ENCODE measurements at places on chromosomes 12 and 14.

- no peak for DNase-seq
Measured at GRCh38 chr14:50967790-50968189, 23.5 kb upstream of the PYGL start.

DNA sequence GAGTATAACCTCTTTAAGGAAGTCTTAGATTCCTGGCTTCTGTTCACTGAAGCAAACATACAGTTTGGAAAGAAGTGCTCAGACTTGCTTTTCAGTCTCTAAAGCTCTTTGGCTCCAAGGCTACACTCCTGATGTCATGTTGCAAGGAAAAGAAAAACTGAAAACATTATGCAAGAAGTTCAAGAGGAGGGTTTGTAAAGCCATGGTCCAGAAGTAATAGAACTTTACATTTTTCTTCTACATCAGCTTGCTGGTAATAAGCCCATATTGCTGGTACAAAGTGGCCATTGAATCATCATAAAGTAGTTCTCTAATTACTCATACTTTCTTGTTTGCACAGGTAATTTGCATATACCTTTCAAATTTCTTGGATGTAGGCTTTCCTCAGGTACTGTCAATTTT lies 83.6 kb downstream of the BBS10 start:
- DNase-seq: no peak

- no peak for DNase-seq
Measured at GRCh38 chr12:132489078-132489601, 811 bp upstream of the FBRSL1 start.

DNA sequence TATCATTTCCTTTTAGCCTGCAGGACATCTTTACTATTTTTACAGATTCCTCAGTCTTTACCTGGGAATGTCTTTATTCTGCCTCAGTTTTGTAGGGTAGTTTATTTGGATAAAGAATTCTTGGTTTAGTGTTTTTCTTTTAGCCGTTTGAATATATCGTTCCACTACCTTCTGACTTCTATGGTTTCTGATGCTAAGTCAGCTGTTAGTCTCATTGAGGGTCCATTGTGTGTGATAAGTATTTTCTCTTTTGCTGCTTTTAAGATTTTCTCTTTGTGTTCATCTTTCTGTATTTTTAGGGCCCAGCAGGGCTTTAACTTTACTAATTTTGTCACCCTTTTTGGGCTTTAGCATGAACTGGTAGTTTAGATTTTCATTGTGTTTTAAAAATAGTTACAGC lies 113.5 kb downstream of the MNAT1 start:
- no peak for DNase-seq

DNA sequence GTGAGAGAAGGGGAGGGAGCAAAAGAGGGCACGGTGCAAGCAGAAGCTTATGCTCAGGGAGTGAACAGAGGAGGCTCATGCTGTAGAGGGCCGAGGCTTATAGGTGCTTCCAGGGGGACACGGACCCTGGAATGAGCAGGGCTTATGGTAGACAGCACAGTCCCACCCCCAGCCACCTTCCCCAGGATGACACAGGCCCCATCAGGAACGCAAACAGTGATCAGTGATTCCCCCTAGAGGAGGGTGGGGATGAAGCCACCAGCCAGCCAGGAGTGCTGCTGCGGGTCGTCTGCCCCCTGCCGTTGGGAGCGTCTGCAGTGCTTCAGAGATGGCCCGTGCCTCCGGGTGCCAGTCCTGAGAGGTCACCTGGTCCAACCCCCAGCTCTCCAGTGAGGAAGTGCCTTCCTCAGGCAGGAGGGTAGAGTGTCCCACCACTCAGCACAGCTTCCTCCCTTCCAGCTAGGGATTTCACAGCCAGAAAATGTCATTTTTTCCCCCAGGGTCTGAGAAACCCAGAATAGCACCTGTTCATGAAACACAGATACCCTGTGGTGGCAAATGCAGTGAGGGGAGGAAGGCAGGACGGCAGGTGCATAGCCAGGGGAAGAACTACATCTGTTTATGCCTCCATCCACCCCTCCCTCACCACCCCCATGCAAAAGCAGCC lies 60.7 kb downstream of the SLC6A12 start:
- peak; percentile 81 for DNase-seq

GRCh38 chr12:4417936-4418335 lies 27.7 kb downstream of the FGF6 start:
- DNase-seq: no peak

DNA sequence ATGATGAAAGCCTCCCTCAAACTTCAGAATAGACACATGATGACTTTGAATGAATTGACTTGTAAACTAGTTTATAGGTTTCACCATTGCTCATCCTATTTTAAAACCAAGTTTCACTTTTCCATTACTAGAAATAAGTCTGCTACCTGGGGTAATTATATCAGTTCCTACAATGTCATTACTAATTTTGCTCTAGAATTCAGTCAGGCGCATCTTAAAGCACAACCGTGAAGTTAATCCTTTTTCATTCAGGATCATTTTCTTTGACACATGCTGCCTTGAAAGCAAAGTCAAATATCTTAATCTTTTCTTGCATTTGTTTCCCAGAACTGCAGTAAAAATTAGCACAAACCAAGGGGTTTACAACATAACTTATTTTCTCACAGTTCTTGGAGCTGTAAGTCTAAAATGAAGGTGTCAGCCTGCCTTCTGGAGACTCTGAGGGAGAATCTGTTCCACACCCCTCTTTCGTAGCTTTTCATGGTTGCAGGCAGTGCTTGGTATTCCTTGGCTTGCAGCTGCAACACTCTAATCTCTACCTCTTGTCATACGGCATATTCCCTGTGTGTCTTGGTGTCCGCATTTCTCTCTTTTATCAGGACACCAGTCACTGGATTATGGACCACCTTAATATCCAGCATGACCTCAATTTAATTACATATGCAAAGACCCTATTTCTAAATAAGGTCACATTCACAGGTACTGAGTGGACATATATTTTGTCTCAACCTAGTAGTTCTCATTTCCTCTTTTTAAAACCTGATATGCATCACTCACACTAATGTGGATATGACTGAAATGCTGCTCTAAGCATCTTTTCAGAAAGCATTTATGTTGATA lies 114.3 kb upstream of the PDZRN4 start:
- no peak for DNase-seq

GRCh38 chr12:73308747-73309146 lies 1036.6 kb downstream of the TRHDE start:
- DNase-seq: no peak

DNA sequence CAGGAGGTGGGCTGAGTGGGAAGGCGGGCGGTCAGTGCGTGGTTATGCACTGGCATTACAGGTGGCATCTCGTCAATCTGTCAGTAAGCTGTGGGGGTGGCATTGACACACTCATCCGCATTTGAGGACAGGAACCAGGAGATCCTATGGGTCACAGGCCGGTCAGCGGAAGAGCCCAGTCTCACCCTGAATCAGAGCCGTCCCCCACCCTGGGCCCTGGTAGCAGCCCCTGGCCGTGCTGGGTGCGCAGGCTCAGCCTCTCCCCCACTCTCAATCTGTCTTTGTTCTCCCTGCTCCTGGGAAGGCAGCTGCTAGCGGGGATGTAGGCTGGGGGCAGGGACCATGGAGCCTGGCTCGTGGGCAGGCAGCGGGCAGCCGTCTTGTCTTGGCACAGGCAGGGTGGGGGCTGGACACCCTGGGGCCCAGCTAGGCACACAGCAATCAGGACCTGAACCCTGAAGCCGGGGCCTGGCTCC lies 5.1 kb downstream of the INF2 start:
- peak; percentile 81 for DNase-seq

DNA sequence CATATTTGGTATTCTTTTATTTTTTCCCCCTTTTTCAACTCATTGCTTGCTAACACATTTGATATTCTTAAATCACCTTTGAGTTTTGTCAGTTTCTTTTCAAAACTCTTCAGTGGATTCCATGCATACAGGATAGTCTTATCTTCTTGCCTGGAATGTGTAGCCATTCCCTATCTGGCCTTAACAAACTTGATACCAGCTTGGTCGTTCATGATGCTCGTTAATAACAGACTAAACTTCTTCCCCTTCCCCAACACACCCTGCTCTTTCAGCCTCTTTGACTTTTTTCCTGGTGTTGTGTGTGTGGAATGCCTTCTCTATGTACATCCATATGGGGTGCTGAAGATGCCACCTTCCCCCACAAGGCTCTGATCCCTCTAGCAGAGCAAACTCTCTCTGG lies 17.7 kb upstream of the CALM1 start:
- DNase-seq: no peak

- no peak for DNase-seq
Measured at GRCh38 chr12:28868414-28868813, 280.7 kb upstream of the FAR2 start.

GRCh38 chr12:122100568-122100967 lies 22.0 kb downstream of the MLXIP start:
- DNase-seq: no peak

- no peak for DNase-seq
Measured at GRCh38 chr14:38252066-38252710, 3.7 kb downstream of the CLEC14A start.

GRCh38 chr12:46609674-46610073 lies 216.1 kb downstream of the SLC38A4 start:
- DNase-seq: no peak

GRCh38 chr14:34059037-34059924 lies 108.4 kb upstream of the EGLN3 start:
- DNase-seq: no peak

DNA sequence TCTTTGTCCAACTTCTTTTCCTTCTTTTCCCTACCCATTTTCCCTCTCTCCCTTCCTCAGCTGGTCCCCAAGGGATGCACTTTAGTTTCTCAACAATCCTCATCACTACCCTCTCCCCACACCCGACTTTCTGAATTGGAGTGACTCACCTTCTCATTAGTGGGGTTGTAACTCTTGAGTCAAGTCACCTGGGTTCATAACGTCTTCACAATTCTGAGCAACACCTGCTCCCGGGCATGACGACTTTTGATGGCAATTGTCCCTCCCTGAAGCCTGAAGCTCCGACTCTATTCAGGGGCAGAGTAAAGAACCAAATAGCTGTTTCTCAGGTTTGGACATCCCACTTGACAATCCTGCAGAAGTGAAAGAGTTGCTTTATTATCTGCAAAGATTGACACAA lies 82.7 kb upstream of the OTX2 start:
- no peak for DNase-seq

DNA sequence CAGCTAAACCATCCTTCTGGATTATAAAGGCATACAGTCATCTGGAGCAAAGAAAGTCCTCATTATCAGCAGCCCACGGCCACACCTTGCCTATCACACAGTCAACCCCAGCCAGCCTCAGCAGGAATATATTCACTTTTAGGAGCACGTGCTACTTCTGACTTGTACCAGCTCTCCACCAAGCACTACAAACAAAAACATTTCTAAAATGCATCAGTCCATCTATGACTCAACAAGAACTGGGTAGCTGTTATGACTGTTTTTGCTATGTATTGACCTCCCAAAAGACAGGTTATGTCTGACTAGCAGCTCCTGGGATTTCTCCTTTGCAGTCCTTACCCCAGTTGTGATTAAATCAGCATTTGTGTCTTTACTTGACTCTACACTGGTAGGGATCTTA lies 31.2 kb downstream of the NUAK1 start:
- DNase-seq: no peak

GRCh38 chr12:104095289-104095688 lies 31.0 kb downstream of the HCFC2 start:
- DNase-seq: no peak

- no peak for DNase-seq
Measured at GRCh38 chr12:110004598-110004997, 5.4 kb downstream of the ANKRD13A start.

- no peak for DNase-seq
Measured at GRCh38 chr14:94962166-94962575, 192.3 kb upstream of the GSC start.

GRCh38 chr12:61870658-61871484 lies 389.3 kb upstream of the USP15 start:
- no peak for DNase-seq

DNA sequence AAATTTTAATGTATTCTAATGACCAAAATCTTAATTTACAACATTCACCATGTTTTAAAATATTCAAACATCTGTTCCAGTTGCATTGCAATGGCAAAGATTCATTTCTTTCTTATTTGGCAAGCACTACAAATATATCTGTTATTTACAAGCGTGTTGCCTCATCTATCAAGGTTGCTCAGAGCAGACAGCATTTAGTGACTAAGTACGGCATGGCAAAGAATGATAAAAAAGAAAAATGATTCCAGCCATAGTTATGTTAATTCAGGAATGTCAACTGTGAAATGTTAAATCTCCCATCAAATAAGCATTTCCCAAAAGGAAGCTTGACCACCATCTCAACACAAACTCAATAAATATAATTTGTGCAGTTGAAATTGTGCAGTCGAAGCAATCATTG lies 312.1 kb downstream of the SEC23A start:
- DNase-seq: no peak

DNA sequence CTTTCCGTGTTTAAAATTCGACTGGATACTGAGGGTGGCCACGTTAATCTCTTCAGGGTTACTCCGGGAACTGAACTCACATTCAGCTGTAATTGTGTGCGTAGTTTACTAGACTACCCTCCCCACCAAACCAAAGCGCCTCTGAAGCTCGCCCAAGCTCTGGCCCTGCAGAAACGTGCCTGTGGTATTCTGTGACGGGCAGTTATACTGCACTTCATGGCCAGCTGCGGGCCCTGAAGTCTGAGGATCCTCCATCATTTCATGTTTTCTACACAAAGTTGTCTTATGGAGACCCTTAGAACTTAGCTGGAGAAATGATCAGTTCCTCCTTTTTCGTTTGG lies 688 bp downstream of the ZNF26 start:
- DNase-seq: no peak

DNA sequence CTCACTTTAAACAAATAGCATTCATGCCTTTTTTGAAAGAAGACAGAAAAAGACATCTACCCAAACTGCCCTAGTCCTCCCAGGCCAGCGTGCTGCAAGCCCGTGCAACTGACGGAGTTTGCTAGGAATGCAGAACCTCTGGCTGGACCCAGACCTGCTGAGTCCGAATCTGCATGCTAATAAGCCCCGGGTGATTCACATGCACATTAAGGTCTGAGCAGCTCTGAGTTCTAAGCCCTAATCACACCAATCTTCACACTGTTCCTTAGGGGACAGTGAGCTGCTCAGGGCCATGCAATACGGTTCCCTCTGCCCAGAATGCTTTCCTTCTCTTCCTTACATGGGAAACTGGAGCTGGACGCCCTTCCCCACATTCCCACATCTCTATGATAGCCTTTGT lies 25.2 kb downstream of the HAL start:
- DNase-seq: no peak

DNA sequence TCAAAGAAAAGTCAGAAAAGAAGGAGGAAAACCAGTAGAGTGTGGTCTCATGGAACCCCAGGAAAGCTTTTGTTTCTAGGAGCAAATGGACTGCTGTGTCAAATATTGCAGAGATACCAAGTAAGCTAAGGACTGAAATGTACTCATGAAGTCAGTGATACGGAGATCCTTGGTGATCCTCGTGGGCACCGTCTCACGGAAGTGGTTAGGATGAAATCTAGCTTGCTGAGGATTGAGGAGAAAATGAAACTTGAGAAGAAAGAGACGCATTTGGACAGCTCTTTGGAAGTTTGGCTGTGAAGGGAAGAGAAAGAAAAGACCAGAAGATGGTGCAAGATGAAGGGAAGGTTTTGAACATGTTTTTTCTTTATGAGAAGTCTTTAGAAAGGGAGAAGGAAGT lies 104.0 kb upstream of the CCND2 start:
- DNase-seq: no peak
